Naive B cell (primary cell): ENCODE measurements at places on chromosomes 2 and 18.

GRCh38 chr2:85724731-85725181 is 29.0 kb upstream of the ATOH8 start:
- no peak for DNase-seq
- H3K4me3 ChIP-seq = no peak overlapping the region
- H3K27ac ChIP-seq = peak overlapping the region; percentile 40
- no peaks in the 10 kb centered on the region for H3K36me3 ChIP-seq
- peaks cover 11% of the 10 kb centered on the region for H3K27me3 ChIP-seq

- H3K4me3 ChIP-seq = no peak overlapping the region
- DNase-seq = no peak
- no peaks in the 10 kb centered on the region for H3K4me1 ChIP-seq
Measured at GRCh38 chr2:238864207-238865014, 16.5 kb downstream of the TWIST2 start.

DNA sequence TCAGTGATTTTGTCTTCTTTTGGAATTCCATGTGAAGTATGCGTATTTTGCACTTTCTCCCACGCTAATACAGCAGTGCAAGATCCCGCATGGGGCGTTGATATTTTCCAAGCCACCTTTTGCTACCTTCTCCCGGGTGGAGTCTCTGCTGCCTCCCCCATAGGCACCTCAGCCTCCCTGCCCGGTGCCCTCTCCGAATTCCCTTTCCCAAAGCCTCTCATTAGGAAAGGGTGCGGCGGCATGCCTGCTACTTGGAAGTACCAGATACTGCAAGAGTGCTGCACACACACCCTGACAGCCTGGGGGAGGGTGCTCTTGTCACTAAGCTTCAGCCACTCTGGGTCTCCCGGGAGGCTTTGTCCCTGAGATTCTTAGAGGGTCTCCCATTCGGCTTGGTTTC is 114.4 kb upstream of the PXDN start:
- no peaks in the 10 kb centered on the region for H3K4me1 ChIP-seq
- DNase-seq = no peak
- no peak overlapping the region for H3K27ac ChIP-seq
- peaks cover 57% of the 10 kb centered on the region for H3K27me3 ChIP-seq
- H3K4me3 ChIP-seq = no peak overlapping the region

DNA sequence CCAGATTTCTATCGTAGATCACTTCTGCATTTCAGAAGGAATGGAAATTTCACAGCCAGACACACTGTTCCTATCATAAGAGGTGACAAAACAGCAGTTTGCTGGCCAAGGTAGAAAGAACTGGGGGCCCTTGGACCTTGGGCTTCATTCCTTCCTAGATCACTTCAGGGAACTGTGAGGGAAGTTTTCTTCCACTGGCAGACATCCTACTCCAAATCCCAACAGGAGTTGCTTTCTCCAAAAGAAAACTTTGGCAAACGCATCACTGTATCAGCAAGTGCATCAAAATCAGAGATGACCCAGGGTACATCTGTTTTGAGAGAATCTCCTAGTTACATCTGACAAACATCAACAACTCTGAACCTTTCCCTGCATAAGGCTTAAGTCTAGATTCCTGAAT is 348.4 kb upstream of the KLHL29 start:
- no peak for DNase-seq
- H3K27me3 ChIP-seq = no peaks in the 10 kb centered on the region
- H3K27ac ChIP-seq = no peak overlapping the region
- H3K4me3 ChIP-seq = no peak overlapping the region

GRCh38 chr2:18540872-18541271 is 19.6 kb downstream of the RDH14 start:
- peaks cover 18% of the 10 kb centered on the region for H3K36me3 ChIP-seq
- no peak overlapping the region for H3K27ac ChIP-seq
- no peak overlapping the region for H3K4me3 ChIP-seq
- H3K4me1 ChIP-seq = peaks cover 3% of the 10 kb centered on the region
- DNase-seq = no peak

GRCh38 chr2:60966507-60967405 is 50.8 kb upstream of the PEX13 start:
- DNase-seq = peak; percentile 41
- H3K4me1 ChIP-seq = peaks cover 32% of the 10 kb centered on the region
- no peaks in the 10 kb centered on the region for H3K27me3 ChIP-seq
- peaks cover 7% of the 10 kb centered on the region for H3K36me3 ChIP-seq
- H3K4me3 ChIP-seq = peak overlapping the region; percentile 66

DNA sequence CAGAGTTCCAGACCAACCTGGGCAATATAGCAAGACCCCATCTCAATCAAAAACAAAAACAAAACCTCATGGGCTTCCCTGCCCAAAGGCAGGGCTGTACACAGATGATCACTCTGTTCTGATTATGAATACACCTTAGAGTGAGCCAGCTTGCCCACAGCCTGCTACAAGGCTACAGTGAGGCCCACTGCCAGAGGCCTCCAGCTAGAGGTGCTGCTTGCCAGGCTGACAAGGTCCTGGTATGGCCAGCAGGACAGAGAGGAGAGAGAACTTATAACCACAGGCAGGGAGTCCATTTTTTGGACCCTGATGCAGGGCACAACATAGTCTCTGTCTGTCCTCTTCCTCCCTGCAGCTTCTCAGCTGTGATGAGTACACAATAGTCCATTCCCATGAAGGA is 41.5 kb downstream of the KANSL3 start:
- no peaks in the 10 kb centered on the region for H3K4me1 ChIP-seq
- H3K27me3 ChIP-seq = no peaks in the 10 kb centered on the region
- DNase-seq = no peak
- H3K36me3 ChIP-seq = peaks cover 32% of the 10 kb centered on the region
- H3K27ac ChIP-seq = no peak overlapping the region

DNA sequence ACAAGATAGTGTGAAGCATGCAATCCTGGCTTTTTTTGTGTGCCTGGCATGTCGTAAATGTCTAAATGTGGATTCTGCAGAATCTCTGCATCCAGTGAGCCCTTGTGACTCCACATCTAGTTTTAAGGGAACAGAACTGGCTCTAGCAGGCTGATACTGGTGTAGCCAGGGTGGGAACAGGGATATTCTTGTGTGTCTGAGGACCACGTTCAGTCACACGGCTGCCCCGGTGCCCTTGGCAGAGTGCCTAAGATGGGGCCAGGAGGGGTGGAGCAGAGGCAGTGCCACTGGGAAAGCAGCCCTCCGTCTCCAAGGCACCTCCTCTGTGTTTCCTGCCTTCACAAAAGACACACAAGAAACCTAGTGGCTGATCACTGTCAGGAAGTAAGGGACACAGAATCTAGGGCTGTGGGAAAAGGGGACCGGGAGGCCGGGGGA is 91.5 kb upstream of the PARD3B start:
- no peak for DNase-seq
- no peaks in the 10 kb centered on the region for H3K27me3 ChIP-seq
- H3K27ac ChIP-seq = no peak overlapping the region
- H3K4me3 ChIP-seq = no peak overlapping the region

DNA sequence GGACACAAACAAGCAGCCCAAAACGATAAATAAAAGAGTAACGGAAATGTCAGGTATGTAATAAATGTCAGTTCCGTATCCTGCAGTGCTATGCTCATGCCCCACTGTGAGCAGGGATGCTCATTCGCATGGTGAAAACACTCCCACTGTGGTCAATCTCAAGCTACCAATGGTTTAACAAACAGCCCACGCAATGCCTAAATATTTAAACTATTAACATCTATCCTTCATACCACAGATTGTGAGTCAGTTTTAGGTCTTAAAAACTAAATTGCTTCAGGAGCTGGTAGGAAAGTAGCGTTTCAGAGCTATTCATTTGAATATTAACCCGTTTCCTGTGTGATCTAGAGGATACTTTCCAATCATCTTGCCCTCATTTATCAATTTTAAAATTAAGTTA is 207.4 kb downstream of the TCF4 start:
- no peak for DNase-seq
- no peaks in the 10 kb centered on the region for H3K36me3 ChIP-seq
- H3K4me1 ChIP-seq = peaks cover 36% of the 10 kb centered on the region
- H3K27ac ChIP-seq = no peak overlapping the region
- no peaks in the 10 kb centered on the region for H3K27me3 ChIP-seq

- DNase-seq = no peak
- no peak overlapping the region for H3K27ac ChIP-seq
- H3K36me3 ChIP-seq = no peaks in the 10 kb centered on the region
- peak overlapping the region; percentile 79 for H3K4me3 ChIP-seq
- H3K27me3 ChIP-seq = peaks cover 45% of the 10 kb centered on the region
- H3K4me1 ChIP-seq = peaks cover 22% of the 10 kb centered on the region
Measured at GRCh38 chr2:189580241-189580651, 340 bp downstream of the SLC40A1 start.

DNA sequence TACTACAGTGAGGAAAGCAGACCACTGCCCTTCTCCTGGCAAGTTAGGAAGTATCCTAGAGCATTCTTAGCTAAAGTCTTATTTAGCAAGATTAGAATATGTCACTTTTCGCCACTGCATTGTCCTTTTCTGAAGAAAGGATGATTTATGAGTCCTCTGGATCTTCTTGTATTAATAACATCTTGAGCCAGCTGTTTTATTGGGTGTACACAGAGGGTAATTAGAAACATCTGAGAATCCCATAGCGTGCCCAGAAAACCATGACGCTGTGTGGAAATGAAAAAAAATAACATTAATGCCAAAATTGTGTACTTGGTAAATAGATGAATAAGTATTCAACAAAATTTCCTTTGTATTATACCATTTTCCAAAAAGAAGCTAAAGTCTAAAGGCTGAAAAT is 198.7 kb downstream of the LTBP1 start:
- H3K27ac ChIP-seq = no peak overlapping the region
- H3K4me1 ChIP-seq = no peaks in the 10 kb centered on the region
- H3K4me3 ChIP-seq = no peak overlapping the region

DNA sequence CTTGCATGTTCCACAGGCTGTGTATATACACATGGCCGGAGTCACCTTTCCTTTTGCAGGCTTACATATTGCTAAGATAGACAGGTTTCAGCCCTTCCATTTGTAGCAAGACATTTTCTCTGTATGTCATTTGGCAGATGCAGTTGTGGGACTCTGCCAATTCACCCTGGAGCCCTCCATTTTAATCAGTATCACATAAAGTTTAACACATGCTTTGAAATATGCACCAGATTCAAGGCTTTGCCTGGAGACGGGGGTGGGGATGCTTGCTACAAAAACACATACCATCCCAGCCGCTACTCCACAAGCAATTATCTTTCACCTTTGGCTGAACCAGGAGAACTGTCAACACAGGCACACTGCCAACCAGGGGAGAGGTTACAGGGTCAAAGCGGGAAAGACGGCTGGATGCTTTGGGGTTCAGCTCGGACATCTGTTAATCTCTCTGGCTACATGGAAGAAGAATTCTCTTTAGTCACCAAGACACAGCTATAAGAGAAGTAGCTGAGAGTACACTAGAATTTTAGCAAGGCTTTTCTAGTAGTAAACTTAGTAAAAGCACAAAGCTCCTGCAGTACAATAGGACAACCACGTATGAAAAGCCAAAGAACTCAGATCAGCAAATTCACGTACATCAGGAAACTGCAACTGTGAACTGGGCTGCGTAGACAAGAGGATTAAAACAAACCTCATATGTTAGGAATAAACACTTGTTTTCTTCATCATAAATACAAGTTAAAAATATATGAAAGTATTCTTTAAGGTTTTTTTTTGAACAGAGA is 130.9 kb downstream of the EXOC6B start:
- DNase-seq = no peak
- H3K4me3 ChIP-seq = no peak overlapping the region
- H3K36me3 ChIP-seq = peaks cover 13% of the 10 kb centered on the region
- no peaks in the 10 kb centered on the region for H3K4me1 ChIP-seq
- no peak overlapping the region for H3K27ac ChIP-seq

DNA sequence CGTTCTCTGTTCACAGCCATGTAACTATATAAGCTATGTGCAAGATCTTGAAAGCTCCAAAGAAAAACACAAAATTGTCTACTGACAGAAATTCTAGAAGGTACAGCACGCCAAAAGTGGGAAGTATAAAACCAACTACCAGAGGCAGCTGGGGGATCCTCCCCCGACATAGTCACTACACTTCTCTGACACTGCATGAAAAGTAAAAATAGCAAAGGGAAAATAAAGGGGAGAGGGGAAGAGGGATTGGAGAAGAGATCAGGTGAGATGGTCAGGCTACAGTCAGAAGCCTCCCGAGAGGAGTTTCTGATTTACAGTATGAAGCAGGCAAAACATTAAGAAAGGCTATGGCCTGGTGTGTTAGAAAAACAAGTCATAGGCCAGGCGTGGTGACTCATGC is 39.8 kb upstream of the PCBP1 start:
- no peaks in the 10 kb centered on the region for H3K27me3 ChIP-seq
- DNase-seq = no peak
- H3K4me1 ChIP-seq = no peaks in the 10 kb centered on the region
- H3K27ac ChIP-seq = peak overlapping the region; percentile 24

- peaks cover 4% of the 10 kb centered on the region for H3K4me1 ChIP-seq
- no peak overlapping the region for H3K27ac ChIP-seq
- no peaks in the 10 kb centered on the region for H3K36me3 ChIP-seq
- no peak for DNase-seq
- no peak overlapping the region for H3K4me3 ChIP-seq
- no peaks in the 10 kb centered on the region for H3K27me3 ChIP-seq
Measured at GRCh38 chr2:231936491-231936890, 10.3 kb upstream of the NPPC start.

DNA sequence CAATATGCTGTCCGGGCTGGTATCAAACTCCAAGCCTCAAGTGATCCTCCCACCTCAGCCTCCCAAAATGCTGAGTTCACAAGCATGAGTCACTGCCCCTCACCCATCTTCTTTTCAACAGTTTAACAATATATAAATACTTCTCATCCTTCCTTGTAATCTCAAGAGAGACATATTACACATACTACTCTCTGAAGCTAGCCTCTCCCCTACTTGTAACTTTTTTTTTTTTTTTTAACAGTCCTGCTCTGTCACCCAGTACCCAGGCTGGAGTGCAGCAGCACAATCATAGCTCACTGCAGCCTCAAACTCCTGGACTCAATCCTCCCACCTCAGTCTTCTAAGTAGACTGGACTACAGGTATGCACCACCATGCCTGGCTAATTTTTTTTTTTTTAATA is 5.7 kb downstream of the GFPT1 start:
- no peak overlapping the region for H3K4me3 ChIP-seq
- no peak for DNase-seq
- H3K36me3 ChIP-seq = peaks cover 7% of the 10 kb centered on the region
- H3K4me1 ChIP-seq = peaks cover 27% of the 10 kb centered on the region
- peak overlapping the region; percentile 20 for H3K27ac ChIP-seq
